Ureter (tissue), 1 donor: ENCODE measurements at places on chromosomes 6 and 20. TPM values are rescaled to one million over a fixed set of nuclear protein-coding genes. Genes with fewer than 3 reads are reported as not detected.
A peak's percentile ranks its signal among the peaks of the same experiment; 100 is the strongest.

The SAMD3 gene
- 1.9 TPM for total RNA-seq

The SYNDIG1 gene
- 4.6 TPM for total RNA-seq

The TMEM200A gene
- 4.5 TPM for total RNA-seq

The MAS1 gene
- total RNA-seq, result not detected

The LIN28B gene
- not detected for total RNA-seq

The OVOL2 gene
- total RNA-seq, result 16.2 TPM

The MTFR2 gene
- 0.75 TPM for total RNA-seq

The MEP1A gene
- not detected for total RNA-seq

DNA sequence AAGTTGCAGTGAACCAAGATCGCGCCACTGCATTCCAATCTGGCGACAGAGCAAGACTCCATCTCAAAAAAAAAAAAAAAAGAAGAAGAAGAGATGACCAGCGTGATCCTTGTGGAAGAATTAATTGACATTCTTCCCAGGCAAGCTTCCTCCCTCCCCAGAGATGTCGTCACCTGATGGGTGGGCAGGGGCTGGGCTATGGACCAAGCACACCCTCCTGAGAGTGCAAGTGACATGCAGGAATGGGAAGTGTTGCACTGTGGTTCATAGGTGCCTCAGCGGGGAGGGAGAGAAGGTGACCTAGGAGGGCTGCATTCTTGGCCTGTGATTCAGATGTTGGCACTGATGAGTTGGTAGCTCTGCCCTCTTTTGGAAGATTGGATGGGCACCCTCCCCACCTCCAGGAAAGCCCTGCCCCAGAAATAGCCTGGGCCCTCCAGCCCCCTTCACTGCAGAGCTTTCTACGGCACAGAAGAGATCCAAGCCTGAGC lies 37.8 kb downstream of the TAF8 start:
- DNase-seq, result no peak

DNA sequence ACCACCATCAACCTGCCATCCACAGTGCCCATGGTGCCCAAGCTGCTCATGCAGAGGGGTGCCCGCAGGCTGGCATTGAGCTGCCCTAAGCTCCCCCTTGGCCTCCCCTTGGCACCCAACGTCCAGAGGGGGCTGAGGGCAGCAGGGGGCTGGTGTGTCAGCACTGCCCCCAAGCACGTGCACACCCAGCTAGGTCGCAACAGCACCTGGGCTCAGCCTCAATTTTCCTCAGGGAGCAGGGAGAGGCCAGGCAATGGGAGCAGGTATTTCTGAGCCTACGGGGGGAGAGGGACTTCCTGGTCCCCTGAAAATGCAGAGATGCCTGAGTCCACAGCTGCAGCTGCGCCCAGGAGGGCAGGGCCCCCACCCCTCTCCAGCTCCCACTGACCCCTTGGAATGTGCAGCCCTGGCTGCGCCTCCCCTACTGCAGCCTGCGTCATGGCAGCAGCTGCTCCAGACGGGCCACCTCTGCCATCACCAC lies 204.2 kb downstream of the ANKRD60 start:
- no peak for DNase-seq

GRCh38 chr6:165298402-165298801 lies 11.0 kb downstream of the C6orf118 start:
- no peak for DNase-seq

DNA sequence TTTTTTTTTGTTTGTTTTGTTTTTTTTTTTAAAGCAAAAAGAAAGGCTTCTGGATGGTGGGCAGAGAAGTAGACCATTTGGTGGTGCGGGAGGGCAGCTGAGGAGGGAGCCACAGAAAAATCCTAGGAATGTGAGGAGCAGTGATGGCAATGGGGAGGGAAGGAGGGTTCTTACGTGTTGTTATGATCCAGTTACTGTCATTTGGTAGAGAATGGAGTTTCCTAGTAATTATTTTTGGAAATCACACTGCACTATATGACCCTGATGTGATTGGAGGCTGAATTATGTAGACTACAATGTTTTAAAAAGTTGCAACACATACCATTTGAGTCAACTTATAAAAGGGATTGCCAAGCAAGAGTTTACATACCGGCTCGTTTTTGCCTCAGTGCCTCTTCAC lies 22.1 kb downstream of the ADGRF5 start:
- no peak for DNase-seq

GRCh38 chr6:94636780-94637385 lies 940.5 kb upstream of the MANEA start:
- DNase-seq, result no peak

GRCh38 chr6:91299544-91300491 lies 712.9 kb upstream of the MAP3K7 start:
- DNase-seq, result no peak

GRCh38 chr20:45011108-45011526 lies 44.8 kb downstream of the STK4 start:
- DNase-seq, result peak; percentile 63

DNA sequence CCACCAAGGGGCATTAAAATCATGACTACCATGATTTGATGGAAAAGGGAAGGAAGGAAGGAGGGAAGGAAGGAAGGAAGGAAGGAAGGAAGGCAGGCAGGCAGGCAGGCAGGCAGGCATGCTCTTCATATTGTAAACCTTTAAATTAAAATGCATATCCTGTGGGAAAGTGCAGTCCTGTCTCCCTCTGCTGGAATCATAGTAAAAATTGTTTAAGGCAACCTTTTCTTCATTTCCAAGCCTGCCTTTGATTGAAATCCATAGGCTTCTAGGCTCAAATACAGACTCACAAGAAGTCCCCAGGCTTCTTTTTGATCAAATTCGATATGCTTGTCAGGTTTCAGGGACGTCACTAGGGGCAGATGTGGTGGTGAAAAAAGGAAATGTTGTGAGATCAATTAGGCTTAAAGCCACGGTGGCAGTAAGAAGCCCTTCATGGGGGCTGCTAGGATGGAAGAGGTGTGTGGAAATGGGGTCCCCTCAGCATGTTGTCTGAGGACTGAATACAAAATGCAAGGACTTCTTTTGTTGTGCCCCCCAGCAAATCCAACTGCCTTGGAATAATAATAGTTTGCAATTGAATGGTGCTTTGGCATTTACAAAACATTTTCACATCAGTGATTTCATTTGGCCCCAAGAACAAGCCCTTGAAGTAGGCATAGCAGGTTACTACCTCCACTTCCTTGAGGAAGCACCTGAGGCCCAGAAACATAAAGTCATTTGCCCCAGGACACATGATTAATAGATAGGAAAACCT lies 25.6 kb upstream of the GABRR1 start:
- no peak for DNase-seq

- no peak for DNase-seq
Measured at GRCh38 chr6:109034526-109034925, 60.1 kb downstream of the SESN1 start.

DNA sequence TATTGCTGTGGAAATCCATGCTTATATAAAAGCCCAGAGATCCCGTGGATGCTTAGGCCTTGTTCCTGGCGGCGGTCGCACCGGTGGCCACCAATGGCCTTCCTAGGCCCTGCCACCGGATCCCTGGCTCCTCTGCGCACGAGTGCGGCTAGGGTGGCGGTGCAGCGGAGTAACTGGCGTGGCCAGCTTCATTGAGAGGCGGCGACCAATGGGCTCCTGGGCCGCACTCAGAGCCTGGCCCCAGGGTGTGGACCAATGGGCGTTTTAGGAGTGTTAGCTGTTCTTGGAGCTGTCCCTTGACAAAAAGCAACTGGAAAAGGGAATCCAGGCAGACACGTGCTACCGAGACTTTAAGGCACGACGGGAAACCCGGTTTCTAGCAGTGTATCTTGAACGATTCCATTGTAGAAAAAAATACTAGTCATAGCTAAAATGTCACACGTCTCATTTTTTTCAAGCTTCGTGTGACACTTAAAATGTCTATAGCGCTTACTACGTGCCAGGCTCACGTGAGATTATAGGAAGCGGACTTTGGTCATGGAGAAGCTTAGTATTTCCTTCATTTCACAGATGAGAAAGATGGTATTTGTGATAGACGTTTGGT lies 1.7 kb downstream of the AMD1 start:
- DNase-seq, result peak; percentile 86

DNA sequence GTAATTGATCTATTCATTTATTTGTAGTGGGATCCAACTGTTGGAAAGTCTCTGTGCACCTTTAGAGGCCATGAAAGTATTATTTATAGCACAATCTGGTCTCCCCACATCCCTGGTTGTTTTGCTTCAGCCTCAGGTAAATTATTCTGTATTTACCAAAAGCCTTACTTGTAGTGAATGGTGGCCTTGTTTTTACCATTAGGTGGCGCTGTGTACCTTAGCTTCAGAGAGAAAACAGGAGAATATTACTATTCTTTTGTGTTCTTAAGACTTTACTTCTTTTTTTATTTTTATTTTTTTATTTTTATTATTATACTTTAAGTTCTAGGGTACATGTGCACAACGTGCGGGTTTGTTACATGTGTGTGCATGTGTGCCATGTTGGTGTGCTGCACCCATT lies 23.7 kb downstream of the PEX7 start:
- no peak for DNase-seq

DNA sequence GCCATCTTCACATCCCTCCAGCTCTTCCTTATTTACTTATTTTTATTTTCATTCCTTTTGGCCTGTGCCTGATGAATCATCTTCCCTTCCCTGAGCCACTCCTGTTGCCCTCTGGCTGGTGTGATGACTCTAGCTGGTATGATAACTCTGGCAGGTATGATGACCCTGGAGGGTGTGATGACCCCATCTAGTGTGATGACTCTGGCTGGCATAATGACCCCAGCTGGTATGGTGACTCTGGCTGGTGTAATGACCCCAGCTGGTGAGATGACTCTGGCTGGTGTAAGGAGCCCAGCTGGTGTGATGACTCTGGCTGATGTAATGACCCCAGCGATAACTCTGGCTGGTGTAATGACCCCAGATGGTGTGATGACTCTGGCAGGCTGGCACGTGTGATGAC lies 426.8 kb downstream of the QKI start:
- DNase-seq, result no peak

GRCh38 chr6:113697632-113698410 lies 159.3 kb upstream of the MARCKS start:
- no peak for DNase-seq

DNA sequence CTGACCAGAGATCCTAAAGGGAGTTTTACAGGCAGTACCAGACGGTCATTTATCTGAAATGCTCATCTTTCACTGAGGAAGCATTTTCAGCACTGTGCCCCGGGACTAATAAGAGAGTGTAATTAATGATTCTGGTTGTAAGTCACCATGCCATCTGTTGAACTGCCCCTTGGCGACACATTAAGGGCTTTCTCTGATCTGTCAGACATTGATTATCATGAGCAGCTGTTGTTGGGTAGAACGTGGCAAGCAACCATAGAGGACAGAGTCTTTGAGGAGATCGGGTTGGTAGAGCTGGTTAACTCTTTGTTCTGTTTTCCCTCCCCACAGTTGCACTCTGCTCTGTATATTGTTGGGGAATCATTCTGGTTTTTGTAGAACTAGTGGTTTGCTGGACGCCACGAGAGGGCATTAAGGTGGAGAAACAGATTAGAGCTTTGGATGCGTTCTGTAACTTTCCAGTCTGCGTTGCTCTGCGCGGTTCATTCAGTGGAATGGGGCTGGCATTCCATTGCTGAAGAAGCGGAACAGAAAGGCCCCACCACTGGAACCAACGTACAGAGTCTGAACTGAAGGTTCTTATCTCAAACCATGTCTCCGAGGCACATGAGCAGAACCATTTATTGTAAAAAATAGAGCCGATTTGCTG lies 34.3 kb downstream of the RPRD1B start:
- DNase-seq, result no peak

DNA sequence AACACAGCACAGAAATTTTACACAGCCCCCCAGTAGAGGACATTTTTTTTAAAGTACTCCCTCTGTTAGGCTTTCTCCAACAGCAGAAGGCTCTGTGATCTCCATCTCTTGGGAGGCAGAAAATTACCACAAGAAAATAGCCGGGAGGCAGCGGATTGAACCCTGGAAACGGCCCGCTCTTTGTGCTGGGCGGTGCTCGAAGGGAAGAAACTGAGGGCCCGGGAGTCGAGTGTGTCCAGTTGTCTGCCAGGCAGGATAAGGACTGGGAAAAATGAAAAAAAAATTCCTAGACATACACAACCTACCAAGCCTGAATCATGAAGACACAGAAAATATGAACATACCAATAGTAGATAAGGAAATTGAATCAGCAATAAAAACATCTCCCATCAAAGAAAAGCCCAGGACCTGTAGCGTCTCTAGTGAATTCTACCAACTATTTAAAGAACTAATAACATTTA lies 31.5 kb downstream of the POM121L2 start:
- DNase-seq, result no peak

DNA sequence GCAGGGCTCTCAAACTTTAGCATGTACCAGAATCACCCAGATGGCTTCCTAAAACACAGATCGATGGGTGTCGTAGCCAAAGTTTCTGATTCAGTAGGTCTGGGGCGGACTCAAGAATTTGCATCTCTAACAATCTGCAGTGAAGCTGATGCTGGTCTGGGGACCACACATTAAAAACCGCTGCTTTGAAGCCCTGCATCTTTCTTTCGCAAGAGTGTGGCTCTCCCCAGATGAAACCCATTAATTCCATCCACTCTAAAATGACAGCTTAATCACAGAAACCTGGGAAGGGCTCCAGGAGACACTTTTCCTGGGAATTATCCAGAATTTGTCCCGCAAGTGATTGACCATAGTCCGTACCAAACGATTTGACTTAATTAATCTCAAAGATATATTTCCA lies 319.8 kb upstream of the PLCB4 start:
- DNase-seq, result no peak

DNA sequence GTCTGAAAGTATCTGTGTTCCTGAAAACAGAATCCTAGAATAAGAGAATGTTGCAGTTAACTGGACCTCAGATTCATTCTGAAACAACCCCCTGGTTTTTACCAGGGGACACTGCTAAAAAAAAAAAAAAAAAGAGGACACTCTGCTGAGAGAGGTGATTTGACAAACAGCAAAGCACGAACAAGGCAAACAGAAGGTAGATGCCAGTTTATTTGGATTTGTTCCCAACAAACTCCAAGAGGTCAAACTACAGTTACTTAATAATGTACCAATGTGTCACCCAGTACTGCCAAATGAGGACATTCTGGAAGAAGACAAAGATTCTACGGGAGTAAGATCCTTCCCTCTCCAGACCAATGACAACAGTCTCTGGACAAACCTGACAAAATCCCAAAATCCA lies 40.6 kb upstream of the SLC22A16 start:
- DNase-seq, result no peak

GRCh38 chr6:144362042-144363018 lies 77.2 kb downstream of the UTRN start:
- DNase-seq, result no peak

DNA sequence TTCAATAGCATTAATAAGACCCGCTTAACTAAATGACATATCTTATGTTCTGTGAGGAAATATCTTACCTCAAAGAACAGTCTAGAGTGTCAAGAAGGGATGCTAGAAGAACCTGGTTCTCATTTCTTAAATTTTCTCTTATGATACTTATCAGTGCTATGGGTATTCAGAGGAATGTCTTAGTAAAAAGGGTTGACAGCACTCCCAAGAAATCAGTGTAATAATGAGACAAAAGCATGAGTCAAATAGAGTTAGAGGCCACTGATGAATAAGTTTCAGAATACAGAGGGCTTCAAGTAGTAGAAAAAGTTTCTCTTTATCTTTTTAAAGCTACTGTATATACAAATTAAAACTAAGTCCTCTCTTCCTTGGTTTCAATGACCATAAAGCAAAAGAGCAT lies 242.8 kb downstream of the GJA1 start:
- no peak for DNase-seq

- no peak for DNase-seq
Measured at GRCh38 chr6:81694207-81694606, 58.3 kb downstream of the TENT5A start.

GRCh38 chr6:5524110-5524509 lies 262.8 kb downstream of the FARS2 start:
- DNase-seq, result no peak
